Activated CD4-positive, alpha-beta T cell treated with anti-CD3 and anti-CD28 coated beads, Interleukin-2, amount 50 U/mL, for 16 hours (primary cell): ENCODE measurements at places on chromosomes 5 and 9.
A peak's percentile ranks its signal among the peaks of the same experiment; 100 is the strongest.

- no peak for DNase-seq
Measured at GRCh38 chr5:149433524-149434131, 54.5 kb upstream of the IL17B start.

DNA sequence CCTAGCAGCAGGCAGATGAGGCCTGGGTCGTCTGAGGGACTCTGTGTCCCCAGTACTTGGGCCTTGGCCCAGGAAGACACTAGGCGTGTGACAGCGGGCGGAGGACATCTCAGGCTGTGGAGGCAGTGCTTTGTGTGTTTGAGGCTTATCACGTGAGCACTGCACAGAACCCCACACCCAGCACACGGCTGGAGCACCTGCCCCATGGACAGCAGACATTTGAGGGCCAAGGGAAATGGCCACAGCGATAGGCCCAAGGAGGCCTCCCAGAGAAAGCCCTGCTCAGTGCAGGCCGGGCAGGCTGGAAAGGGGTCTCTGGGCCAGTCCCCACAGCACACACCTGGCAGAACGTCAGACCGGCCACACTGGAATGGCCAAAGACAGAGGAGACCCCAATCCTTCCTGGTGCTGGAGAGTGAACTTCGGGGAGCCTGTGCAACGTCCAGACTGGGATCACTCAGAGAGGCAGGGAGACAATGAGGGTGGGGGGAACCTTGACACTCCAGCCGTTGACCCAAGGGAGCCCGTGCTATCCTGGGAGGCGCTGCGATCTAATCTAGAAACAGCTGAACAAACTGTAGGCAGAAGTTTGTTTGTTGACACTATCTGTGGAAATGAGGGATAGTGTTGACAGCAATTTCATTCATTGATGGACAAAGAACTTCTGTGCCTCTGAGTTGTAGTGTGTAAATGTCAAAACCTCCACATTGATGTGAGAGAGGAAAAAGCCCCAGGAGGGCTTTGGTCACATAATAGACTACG is 19.6 kb upstream of the FLT4 start:
- no peak for DNase-seq

DNA sequence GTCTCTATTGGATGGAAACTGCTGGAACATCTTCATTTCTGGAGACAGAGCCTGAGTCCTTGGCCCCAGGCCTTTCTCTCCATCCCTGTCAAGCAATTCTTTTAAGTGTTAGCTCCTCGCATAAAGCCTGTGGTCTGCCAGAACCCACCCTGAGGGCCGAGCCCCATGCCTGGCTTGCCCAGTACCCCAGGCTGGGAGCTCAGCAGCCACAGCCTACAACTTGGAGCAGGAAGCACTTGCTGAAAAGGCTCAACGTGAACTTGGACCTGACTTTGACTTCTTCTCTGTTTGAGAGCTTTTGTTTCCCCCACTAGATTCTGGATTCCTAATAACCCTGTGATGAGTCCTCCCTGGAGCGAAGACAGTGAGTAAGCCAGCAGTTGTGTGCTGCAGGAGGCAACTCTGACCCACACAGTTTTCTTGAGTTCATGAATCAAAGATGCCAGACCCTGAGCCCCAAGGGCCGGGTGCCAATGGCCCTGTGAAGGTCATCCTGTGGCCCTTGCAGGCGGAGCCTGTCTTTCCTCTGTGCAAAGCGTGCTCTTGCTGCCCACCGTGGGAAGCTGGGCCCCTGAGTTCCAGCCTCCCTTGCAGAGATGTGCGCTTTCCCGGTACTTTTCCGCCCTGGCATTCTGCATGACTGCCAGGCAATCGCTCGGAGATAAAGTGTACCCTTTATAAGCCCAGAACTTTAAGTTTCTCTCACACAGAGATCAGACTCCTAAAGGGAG is 64.3 kb upstream of the RUFY1 start:
- no peak for DNase-seq

- DNase-seq: no peak
Measured at GRCh38 chr9:34151398-34151797, 24.9 kb upstream of the DCAF12 start.

GRCh38 chr5:116455061-116455460 is 119.6 kb downstream of the SEMA6A start:
- DNase-seq: no peak

DNA sequence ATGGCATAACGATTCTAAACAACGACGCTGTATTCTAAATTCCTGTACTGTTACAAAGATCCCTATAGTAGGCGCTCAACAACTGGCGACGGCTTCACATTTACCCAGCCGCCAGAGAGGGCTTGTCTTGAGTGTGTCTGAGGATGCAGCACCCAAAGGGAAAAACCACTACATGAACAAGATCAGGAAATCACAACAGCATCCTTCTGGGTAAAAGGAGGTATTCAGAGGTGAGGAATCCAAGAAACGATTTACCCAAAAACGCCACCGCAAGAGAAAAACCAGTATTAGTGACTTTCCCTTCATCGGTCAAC is 711 bp downstream of the TTC33 start:
- DNase-seq: peak; percentile 80

- peak; percentile 35 for DNase-seq
Measured at GRCh38 chr9:37575921-37576721, at the start of gene FBXO10. TSS of gene FBXO10 (minus strand) at chr9:37576380. CDS start at chr9:37541768, 34,612 bp downstream.

GRCh38 chr5:128782446-128782845 is 182.8 kb upstream of the SLC27A6 start:
- no peak for DNase-seq

DNA sequence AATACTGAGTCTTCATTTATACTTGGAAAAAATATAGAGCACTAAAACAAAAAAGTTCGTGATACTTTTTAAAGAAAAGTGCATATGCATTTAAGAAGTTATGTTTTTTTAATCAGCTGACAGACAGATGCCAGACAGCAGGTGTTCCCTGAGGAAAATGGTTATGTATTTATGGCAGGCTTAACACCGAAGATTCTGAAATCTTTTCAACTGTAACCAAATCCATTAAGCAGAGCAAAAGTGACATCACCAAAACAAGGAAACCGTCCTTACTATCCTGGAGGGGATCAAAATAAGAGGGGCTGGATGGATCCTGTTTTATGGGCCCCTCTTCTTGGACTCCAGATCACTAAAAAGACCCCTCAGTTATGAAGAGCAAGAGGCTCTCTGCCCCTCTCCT is 404.9 kb upstream of the ADAMTS16 start:
- DNase-seq: no peak

DNA sequence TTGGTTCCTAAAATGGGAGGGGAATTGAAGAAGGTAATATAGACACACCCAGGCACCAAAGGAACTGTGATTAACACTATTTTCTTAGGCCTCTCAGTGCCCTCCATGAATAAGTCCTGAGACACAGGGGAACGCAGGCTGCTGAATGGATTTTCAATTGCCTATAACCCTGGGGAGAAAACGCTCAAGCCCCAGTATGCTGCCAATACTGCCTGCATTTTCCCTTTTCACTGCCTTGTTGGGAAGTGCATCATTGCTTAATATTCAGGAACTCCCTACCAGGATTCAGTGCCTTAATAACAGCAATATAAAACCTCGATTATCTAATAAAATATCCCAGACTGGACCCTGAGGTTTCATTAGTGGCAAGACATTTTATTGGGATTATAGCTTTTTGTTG is 25.4 kb downstream of the APBA1 start:
- no peak for DNase-seq

DNA sequence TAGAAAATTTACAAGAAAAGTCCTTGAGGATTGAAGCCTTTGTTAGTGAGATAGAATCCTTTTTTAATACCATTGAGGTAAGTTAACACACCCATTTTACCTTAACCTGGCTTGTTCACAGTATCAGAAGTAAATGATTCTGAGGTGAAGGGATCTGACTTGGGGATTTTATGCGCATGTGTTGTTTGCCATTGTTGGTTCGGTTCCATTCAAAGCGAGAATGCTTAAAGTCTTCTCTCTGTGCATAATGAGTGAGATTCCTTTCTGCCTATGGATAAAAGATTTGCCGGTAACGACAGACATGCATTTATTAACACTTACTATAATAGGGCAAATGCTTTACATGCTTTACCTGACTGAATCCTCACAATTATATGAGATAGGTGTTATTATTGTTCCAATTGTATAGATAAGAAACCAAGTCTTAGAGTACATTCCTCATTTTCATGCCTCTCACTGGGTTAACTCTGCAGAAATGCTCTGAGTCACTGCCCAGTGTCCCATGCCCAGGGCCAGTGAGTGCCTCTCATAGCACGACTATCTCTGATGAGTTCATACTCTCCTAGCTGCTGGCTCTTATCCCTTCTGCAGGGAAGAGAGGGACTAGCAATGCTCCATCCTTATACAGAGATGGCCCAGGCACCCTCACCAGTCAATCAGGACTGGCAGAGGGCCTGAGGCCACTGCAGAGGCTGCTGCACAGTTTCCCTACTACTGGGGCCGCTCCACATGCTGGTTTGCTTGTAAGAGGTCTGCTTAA is 54.4 kb downstream of the CMYA5 start:
- no peak for DNase-seq

DNA sequence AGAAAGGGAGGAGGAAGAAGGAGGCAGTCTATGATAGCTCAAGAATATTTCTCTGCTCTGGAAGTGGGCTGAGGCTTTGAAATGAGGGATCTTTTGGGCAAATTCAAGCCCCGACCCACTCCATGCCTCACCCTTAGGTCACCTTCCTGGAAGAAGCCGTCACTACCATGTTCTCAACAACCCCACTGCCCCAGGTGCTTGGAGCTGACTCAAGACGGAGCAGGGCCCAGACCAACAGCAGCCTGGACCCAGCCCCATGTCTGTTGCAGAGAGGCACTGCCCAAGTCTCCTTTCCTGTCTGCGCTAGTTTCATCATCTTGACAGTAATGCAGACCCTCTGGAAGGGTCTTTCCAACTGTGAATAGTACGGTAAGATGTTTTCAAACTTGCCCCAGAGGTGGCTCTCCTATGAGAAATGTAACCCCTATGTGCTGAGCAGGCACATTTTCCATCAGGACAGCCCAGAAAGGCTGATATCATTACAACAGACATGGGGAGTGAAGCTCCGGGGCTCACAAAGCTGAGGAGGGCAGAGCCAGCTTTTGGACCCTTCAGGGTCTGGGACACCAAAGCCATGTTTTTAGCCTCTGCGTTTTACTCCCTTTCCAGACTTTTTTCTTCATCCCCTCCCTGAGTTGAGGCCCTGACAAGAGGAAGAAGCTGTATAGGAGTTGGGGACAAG is 128.2 kb upstream of the LARP1 start:
- DNase-seq: no peak

- DNase-seq: no peak
Measured at GRCh38 chr9:91113016-91113415, 248.7 kb downstream of the AUH start.

- no peak for DNase-seq
Measured at GRCh38 chr5:108703313-108703712, 44.4 kb upstream of the FER start.

GRCh38 chr5:6750142-6750840 is 37.1 kb downstream of the TENT4A start:
- no peak for DNase-seq

GRCh38 chr5:42745426-42745825 is 11.2 kb upstream of the CCDC152 start:
- no peak for DNase-seq
